ENCODE measurements at places on chromosomes 11 and 22.

GRCh38 chr11:65504674-65505465, 6.0 kb downstream of the MALAT1 start:
- no peak for DNase-seq

GRCh38 chr11:76798202-76798581, 15.0 kb downstream of the TSKU start:
- no peak for DNase-seq

DNA sequence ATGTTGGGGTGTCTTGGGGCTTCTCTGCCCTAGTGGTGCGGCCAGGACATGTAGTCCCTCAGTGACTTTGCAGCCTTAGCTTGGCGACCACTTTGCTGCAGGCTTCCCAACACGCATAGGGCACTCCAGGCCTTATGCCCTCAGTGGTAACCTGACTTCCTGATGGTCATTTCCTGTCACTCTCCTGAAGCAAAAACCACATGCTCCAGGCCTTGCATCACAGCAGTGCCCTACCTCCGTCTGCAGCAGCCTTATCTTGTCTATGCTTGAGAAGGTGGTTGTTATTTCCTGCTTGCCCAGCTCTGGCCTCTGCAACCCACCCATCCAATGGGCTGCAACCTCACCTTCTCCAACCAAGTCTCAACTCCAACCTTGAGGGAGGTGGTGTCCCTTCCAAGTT, 33.4 kb upstream of the PISD start:
- no peak for DNase-seq

DNA sequence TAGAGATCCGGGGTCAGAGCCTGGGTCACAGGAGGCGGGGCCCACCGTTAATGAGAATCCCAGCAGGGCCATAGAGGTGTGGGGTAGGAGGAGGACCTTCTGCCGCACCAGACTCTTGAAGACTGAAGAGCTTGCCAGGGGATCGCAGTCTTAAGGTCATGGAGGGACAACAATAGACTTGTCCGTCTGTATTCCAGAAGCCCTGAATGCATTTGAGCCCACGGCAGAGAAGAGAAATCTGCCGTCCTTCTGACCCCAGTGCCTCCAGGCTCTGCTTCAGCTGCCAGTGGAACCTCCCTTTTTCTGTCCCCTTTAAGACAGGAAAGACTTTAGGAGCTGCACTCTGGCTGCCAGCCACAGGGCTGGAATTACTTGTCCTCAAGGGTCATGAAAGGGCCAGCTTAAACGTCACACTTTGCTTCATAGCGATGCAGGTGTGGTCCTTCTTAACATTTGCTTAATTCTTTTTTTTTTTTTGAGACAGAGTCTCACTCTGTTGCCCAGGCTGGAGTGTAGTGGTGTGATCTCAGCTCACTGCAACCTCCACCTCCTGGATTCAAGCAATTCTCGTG, 15.5 kb upstream of the ST3GAL4 start:
- DNase-seq, result no peak

GRCh38 chr22:38310518-38311322, 6.5 kb downstream of the CSNK1E start:
- no peak for DNase-seq

- DNase-seq, result no peak
Measured at GRCh38 chr11:114262681-114263512, 33.3 kb upstream of the NNMT start.

DNA sequence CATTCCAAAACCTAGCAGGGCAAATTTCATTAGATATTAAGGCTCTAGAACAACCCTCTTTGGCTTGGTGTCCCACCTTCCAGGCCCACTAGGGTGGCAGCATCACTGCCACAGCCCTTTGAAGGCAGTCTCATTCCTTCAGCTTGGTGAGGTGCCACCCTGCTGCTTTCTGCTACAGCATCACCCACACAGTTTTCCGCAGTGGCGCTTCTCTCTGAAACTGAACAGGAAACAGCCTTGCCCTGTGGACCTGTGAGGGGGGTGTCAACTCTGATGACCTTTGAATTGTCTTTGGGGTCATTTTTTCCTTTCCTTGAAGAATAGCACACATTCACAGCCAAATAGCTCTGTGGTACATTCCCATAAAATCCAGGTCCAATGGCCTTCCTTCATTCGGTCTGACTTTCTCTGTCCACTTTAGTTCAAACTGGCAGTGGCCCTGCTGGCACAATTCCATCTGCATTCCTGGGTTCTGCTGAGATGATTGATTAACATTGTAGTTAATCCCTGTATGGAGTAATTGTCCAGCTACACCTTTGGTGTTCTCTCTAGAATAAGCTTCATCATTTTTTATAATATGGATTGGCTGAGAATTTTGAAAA, 251.9 kb upstream of the FAT3 start:
- no peak for DNase-seq

DNA sequence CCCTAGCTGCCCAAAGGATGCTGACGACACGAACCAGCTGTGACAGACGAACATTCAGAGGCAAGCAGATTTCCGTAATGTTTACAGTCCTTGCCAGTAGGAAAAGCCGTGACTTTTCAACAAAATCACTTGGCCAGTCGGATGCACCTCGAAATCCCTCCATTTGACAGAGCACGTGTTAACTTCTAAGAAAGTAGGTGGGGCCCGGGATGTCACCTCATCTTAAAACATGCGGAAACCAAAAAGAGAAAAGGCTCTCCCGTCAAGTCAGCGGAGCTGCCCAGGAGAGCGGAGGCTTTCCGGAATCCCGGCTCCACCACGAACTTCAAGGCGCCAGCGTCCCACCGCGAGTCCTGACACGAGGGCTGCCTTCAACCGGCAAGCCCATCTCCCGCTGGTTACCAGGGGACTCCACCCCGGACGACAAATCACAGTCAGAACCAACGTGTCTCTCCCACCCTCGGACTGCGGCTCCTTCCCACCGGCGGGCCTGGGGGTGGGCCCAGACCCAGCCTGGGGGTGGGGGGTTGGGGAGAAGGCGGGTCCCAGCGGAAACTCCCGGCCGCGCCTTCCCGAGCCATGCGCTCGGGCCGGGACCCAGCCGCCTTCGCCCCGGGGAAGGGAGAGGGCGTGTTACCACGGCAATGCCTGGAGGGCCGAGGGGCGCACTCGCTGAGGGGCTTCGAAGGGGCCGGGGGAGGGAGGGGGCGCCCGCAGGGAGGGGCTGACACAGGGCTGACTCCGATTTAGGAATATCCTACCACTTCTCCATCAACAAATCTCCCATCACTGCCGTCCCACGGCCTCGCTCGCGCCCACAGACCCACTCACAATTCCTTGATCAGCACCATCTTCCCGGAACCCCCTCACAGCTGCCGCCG, 475 bp downstream of the PITPNB start:
- DNase-seq, result no peak

GRCh38 chr11:9550191-9550628, 23.3 kb upstream of the WEE1 start:
- DNase-seq, result no peak

DNA sequence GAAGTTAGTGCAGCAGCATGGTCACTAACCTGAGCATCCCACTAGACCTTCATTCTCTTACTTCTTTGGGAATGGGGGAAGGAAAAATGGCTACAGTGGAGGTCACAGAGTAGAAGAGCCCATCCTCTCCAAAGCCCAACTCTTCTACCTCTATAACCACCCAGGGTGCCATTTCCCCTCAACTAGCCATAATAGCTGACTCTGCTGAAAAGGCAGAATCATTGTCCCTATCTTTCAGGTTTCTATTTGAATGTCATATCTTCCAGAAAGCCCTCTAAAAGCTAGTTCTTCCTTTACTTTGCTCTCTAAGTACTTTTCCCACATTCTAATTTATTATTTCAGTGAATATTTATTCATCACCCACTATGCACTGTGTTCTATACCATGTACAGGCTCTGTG, 421.6 kb downstream of the TENM4 start:
- no peak for DNase-seq

- no peak for DNase-seq
Measured at GRCh38 chr11:71538666-71538990, 803 bp downstream of the KRTAP5-8 start.

GRCh38 chr11:8777907-8778767, 95.5 kb downstream of the RPL27A start:
- DNase-seq, result no peak

DNA sequence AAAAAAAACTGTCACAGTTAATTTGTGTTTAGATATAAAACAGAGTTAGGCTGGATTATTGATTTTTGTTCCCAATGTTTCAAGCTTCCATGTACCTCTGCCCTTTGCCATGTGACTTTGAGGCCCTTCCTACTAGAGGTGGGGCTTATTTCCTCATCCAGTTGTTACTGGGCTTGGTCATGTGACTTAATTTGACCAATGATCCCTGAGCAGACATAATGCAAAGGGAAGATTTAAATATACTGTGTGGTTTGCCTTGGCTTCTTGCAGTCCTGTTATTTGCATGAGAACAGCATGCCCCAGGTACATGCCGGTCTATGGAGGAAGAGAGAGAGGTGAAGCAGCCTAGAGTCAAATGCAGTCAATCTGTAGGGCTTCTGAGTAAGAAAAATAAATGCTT, 347.0 kb downstream of the MIAT start:
- no peak for DNase-seq

GRCh38 chr11:27698872-27699241, 1.4 kb downstream of the BDNF start:
- peak; percentile 97 for DNase-seq

DNA sequence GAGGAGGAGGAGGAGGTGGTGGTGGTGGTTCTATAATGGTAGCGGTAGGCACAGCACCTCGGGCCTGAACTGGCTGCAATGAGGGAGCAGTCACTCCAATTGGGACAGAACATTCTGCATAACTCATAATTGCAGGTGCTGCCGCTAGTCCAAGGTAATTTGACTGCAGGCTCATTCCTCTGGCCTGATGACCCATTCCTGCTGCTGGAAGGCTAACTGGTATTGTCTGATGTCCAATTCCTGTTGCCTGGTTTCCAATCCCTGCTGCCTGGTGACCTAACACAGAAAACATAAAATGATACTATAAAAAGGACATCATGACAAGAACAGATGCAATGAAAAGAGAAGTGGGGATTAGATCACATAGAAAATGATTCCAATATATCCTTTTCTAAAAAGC, 7.9 kb upstream of the AGBL2 start:
- DNase-seq, result no peak

DNA sequence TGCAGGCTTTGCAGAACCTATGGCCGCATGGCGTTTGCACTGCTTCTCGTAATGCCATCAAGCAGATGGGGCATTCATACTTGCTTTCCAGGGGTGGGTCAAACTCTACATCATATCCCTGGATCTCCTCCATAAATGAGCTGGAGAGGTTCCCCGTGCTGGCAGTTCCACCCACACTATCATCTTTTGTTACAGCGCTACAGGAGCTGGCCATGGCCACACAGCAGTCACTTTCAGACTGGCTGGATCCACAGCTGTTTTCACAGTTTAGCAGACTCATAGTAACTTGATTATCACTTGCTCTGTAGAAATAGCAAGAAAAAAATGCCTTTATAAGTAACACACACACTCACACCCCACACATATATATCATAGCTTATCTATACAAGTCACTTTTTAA, 8.8 kb downstream of the TRAF6 start:
- DNase-seq, result no peak

GRCh38 chr11:10937385-10937771, 79.5 kb upstream of the ZBED5 start:
- no peak for DNase-seq

- no peak for DNase-seq
Measured at GRCh38 chr11:75700940-75701339, 16.7 kb upstream of the MOGAT2 start.

- DNase-seq, result no peak
Measured at GRCh38 chr22:47315862-47316419, 553.5 kb downstream of the TBC1D22A start.

GRCh38 chr11:130782361-130783222, 133.7 kb downstream of the SNX19 start:
- DNase-seq, result peak; percentile 41

DNA sequence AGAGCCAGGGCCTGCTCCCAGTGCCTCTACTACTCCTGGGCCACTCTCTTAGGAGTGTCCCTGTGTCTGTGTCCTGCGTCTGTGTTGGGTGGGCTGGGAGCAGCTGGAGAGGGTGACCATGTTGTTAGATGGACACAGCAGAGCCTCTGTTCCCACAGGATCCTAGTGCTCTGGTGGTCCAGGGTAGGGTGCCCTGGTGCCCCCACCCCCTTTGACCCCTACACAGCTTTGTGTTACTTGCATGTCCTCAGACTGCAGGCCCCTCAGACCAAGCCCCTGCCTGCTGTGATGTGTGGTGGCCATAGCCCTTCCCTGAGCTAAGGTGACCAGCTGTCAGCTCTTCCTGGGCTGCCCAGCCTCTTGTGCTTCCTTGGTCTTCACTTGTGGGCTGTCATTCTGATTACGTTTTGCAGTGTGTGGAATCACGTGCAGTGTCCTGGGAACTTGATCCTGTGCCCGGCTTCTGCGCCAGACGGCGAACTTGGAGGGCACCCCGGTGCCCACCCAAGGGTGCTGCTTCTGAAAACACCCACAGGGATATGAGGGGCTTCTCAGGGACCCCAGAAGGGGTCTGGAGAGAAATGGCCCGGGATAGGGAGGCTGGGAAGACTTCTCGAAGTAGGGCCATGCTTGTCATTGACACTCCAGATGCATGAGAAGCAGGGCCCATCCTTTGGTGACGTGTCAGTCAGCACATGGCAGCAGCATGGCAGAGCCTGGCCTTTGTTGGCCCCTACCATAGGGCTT, 1.5 kb downstream of the TANGO2 start:
- DNase-seq, result no peak

DNA sequence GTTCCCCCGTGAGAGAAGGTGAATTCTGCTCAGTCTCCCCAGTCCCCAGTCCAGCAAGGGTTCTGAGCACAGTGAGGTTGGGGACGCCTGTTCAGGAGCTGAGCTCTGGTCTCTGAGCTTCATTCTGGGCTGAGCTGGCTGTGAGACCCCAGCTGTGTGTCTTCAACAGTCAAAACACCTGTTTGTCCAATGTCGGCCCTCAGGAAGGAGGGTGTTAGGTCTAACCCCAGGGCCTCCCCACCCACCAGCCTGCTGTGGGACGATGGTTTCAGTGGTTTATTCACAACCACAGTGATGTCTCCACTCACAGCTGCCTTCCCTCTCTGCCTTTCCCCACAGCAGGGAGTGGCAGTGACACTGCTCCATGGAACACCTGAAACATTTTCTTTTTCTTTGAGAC, 1282.9 kb downstream of the TBC1D22A start:
- DNase-seq, result no peak

GRCh38 chr11:79212741-79213190, 228.1 kb downstream of the TENM4 start:
- DNase-seq, result no peak

DNA sequence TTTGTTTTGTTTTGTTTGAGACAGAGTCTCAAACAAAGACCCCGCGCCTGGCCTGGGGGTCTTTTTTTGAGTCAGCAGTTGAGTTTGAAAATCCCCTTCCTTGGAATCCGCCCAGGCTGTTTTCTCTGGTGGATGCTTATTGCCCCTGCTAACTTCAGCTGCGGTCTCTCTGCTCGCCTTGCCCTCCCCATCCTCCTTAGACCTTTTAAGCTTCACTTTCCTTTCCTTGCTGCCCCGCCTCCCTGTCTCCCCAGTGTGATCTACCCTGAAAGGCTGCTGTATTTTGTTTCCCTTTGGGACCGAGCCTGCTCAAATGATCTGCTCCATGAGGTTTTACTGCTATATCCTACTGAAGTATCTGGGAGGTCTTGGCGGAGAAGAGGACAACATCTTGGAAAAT, 2.5 kb downstream of the USP18 start:
- no peak for DNase-seq

GRCh38 chr11:86720546-86720945, 48.1 kb upstream of the ME3 start:
- DNase-seq, result no peak

Measured in H1 (cell line).